ENCODE measurements at places on chromosomes 4 and X.

- H3K4me1 ChIP-seq, result no peaks in the 10 kb centered on the region
- no peaks in the 10 kb centered on the region for H3K36me3 ChIP-seq
- no peak overlapping the region for H3K4me3 ChIP-seq
- DNase-seq, result no peak
These were observed 580.0 kb downstream of the GALNTL6 start for GRCh38 chr4:172393220-172393619.

GRCh38 chr4:185093603-185094002 lies 49.5 kb upstream of the SLC25A4 start:
- no peak for DNase-seq
- no peak overlapping the region for H3K4me3 ChIP-seq
- no peak overlapping the region for H3K27ac ChIP-seq
- no peaks in the 10 kb centered on the region for H3K27me3 ChIP-seq

GRCh38 chr4:185810746-185811508 lies 1.1 kb downstream of the SORBS2 start:
- H3K4me1 ChIP-seq, result no peaks in the 10 kb centered on the region
- H3K27me3 ChIP-seq, result peaks cover 4% of the 10 kb centered on the region
- H3K4me3 ChIP-seq, result no peak overlapping the region
- H3K27ac ChIP-seq, result no peak overlapping the region
- no peaks in the 10 kb centered on the region for H3K36me3 ChIP-seq

DNA sequence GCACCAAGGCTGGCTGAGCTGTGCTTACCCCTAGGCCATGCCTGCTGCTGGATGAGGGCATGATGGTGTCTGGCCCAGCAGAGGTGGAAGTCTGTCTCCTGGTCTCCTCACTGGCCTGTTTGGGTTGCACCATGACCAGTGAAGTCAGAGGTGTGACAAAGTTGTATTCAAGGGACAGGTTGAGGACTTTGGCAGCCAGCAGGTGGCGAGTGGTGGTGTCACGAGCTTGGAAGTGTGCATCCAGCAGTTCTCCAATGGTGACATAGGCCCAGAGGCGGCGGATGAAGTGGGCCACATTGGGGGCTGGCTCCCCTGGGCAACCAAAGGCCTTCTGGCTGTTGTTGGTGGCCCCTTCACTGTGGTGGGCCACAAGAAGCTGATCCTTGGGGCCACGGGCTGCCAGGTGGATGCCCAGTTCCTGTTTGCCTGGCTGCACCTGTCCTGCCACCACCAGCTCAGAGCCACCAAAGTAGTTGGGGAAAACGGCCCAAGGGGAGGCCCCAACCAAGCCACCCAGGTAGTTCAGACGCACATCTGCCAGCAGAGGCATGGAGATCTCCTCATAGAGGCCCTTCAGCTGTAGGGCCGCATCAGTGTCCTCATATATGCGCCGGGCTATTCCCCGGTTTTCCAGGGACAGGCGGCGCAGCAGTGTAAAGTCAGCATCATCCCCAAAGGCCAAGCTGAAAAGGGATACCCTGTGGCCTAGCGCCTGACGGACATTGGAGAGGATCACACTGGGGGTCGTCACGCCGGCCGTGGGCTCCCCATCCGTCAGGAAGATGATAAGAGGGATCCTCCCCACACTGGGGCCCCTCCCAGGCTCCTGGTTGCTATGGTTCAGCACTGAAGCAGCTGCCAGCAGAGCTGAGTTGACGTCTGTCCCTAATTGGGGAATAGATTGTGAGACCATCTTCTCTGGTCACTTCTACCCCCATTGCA lies 39.7 kb downstream of the ITIH6 start:
- no peak for DNase-seq
- no peaks in the 10 kb centered on the region for H3K36me3 ChIP-seq
- peaks cover 11% of the 10 kb centered on the region for H3K4me1 ChIP-seq

- H3K27me3 ChIP-seq, result no peaks in the 10 kb centered on the region
- H3K27ac ChIP-seq, result no peak overlapping the region
- no peak overlapping the region for H3K4me3 ChIP-seq
- no peaks in the 10 kb centered on the region for H3K4me1 ChIP-seq
These were observed 39.6 kb downstream of the DDX60L start for GRCh38 chr4:168440442-168441264.

DNA sequence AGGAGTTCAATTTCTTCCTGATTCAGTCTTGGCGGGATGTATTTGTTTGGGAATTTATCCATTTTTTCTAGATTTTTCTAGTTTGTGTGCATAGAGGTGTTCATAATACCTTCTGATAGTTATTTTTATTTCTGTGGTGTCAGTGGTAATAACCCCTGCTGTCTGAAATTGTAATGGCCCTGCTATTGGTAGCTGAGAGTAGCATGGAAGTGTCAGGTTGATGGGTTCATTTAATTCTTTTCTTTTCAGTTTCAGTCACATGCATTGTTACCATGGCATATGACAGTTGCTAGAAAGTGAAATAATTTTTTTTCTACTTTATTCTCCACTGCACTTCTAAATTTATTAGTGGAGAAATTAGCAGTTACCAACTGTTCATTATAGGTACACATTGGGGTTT lies 20.7 kb downstream of the AR start:
- H3K36me3 ChIP-seq, result no peaks in the 10 kb centered on the region
- no peak for DNase-seq
- H3K4me3 ChIP-seq, result no peak overlapping the region
- peak overlapping the region; percentile 75 for H3K27ac ChIP-seq

Data from gastrocnemius medialis (tissue), 4 donors.